ENCODE measurements at places on chromosomes 13 and 19.

GRCh38 chr19:45739498-45740439, 6.5 kb downstream of the MEIOSIN start:
- no peak for DNase-seq

DNA sequence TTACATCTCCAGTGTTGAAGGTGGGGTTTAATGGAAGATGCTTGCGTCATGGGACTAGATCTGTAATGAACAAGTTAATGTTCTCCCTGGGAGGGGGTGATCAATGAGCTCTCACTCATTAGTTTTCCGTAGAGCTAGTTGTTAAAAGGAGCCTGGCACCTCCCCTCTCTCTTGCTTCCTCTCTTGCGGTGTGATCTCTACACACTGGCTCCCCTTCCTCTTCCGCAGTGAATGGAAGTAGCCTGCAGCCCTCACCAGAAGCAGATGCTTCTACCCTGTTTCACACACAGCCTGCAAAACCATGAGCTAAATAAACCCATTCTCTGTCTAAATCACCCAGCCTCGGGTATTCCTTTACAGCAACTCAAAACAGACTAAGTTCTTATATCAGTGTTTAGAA, 318.8 kb downstream of the SLITRK1 start:
- no peak for DNase-seq

- DNase-seq: no peak
These were observed 20.1 kb downstream of the ZNF283 start for GRCh38 chr19:43847246-43847645.

DNA sequence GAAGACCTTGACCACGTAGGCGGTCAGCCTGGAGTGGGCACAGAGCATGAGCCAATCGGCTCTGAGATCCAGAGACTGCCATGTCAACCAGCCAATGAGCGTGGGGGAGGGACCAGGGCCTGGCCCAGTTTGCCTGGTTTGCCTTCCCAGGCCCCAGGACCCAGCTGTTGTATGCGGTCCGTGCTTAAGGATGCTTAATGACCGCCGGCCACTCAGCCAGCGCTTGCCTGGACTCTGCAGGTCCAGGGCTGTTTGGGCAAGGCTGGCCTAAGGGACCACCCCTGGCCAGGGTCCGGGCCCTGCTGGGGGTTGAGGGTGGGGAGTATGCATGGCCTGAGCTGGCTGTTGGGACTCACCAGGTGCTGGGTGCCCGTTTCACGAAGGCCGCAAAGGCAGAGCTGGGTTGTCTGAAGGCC, 23.1 kb upstream of the TNFSF14 start:
- DNase-seq: no peak

DNA sequence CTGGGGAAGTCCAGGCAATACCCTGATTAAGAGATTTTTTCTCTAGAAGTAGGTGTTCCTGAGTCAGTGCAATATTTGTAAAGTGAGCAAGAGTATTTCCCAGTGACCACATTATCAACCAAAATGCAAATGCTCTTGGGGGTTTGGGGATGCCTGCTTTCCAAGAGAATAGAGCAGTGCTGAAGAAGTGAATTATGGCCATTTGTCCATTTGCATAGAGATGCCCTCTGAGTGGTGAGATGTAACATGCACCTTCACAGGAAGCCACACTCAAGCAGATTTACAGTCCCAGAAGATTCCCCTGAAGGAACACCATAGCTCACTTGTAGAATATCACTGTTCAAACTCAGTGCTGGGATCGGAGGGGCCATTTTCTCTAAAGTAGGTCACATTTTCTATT, 71.8 kb downstream of the TNFSF11 start:
- DNase-seq: no peak
